ENCODE measurements at places on chromosomes 6 and 20.

- DNase-seq: peak; percentile 90
Measured at GRCh38 chr6:128209771-128210170, 308.9 kb upstream of the THEMIS start.

DNA sequence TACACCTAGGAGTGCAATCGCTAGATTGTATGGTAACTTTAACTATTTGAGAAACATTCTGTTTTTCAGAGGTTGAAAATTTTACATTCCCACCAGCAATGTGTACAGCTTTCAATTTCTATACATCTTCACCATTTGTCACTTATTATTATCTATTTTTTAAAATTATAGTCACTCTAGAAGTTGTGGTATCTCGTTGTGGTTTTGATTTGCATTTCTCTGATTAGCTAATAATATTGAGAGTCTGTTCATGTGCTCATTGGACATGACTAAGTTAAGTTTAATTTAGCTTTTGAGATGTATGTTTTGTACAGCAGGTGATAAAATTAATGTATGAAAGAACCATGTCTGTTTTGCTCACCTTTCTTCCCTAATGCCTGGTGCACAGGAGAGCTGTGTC, 34.8 kb upstream of the PLCB1 start:
- DNase-seq: no peak

DNA sequence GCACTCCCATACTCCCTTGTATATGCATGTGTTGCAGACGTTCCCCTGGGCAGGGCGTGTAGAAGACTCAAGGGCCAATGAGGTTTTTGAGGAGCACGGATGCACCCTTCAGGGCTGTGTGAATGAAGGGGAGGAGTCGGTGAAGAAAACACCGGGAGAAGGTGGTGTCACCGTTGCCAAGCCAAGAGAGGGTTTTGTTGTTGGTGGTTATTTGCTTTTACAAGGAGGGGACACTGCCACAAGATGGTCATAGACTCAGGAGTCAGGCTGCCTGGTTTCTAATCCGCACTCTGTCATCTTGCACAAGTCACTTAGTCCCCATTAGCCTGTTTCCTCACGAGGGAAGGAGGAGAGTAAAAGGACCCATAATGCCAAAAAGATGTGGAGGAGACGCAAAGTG, 124.0 kb downstream of the PXDC1 start:
- no peak for DNase-seq

DNA sequence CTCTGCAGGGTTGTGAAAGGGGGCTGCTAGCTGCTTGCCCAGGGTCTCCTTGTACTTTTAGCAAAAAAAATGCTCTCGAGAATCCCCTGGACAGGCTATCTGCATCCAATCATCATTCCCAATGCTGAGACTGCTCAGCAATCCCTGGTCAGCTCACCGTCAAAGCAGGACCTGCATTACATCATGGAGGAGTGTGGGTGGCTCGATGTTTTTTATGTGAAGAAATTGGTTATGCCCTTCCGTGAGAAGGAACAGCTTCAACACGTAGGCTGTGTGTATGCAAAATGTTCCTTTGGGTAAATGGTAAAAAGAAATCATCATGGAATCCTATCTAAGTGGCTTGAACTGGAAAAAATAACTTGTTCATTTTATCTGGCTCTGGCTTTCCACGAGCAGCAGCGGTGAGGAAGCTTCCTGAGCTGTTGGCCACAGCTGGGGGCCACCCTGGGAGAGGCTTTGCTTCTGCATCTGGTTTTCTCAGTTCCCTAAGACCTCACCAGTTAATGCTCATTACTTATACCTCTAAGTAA, 111.4 kb downstream of the FYN start:
- no peak for DNase-seq

DNA sequence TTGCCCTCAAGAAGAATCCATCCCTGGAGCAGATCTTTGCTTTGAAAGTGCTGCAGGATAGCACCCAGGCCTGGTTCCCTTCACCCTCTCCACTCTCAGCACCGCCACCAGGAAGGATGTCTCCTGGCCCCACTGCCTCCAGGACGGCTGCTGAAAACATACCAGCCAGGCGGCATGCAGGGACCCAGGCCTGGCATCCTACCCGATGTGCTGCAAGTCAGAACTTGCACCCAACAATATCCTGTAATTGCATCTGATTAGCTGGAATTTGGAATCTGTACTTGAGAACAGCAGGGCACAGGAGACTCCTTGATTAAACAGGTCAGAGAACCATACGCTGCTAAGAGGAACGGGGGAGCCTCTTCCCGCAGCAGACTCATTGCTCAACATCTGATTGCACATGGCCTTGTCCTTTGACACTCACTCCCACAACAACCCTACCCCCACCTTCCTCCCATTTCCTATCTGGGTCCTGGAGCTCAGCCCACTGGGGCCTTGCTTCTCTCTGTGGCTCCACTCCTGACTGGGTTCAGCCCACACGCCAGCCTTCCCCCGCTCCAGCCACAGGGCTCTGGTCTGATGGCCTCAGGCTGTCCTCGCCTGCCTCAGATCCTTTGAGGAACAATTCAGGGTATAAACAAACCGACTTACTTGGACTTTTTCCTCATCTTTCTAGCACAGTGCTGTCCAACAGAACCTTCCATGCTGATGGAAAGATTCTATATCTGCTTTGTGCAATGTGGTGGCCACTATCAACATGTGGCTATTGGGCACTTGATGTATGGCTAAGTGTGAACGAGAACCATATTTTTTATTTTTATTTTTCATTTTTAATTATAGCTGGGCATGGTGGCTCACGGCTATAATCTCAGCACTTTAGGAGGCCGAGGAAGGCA, 78.0 kb downstream of the FGD2 start:
- DNase-seq: no peak

DNA sequence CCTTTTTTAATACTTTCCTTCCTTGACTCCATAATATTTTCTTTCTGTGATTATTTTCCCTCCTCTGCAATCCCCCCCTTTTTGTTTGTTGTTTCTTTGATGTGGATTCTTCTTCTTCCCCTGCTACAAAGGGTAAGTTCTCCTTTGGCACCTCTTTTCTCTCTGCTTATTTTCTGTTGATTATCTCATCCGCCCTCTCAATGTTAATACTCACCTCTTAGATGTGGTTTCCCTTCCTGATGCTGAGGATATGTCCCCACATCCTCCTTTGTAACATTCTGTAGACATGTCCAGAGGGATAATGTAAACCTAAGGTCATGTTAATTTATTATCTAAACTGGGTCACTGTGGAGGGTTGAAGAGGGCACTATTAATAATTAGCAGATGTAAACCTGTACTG, 17.7 kb downstream of the FLRT3 start:
- DNase-seq: no peak

DNA sequence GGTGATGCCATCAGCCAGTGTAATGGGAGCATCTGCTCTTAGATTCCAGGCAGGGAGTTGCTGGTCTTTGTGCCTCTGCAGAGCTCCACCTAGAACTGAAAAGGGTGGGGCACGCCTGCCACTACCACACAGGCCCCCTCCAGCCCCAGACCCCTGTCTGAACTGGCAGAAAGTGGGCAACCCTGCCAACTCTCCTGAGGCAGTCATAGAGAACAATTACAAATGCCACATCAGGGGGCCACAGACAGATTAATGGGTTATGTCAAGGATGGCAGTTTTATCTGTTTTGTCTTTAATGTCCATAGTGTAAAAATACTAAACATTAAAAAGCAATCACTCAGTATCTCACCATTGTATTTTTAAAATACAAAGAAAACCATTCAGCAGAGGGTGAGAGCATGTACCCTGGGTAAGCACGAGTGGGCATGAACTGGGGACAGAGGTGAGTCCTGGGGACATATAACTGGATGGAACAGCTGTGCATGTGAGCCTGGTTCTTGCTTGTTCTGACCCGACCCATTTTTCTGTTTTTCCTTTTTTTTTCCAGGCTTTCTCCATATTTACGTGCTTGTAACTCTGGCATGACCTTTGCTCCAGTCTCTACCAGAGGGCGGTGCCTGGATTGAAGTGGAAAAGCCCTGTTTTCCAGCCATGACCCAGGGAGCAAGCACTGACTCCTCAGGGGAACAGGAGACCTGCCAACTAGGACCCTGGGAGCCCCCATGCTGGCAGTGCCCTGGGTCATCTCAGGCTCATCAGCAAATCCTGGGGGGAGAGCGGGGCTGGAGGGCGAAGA, 8.2 kb downstream of the TRAF3IP2 start:
- DNase-seq: no peak

- peak; percentile 92 for DNase-seq
Measured at GRCh38 chr6:56370561-56371211, 123.3 kb upstream of the COL21A1 start.

DNA sequence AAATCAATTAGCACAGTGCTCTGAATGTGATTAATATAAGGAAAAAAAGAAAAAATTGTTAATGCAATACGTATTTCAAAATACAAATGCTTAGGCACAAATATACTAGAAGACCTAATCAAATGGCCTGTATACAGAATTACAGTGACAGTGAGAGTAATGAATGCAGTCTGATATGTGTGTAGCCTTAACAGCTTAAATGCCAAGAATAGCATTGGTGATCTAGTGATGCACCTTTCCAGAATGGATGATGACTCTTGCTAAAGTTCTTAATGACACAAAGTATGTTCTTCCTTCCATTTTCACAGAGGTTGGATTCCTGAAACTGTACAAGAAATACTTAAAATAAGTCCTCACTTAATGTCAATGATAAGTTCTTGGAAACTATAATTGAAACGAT, 131.0 kb downstream of the CDKAL1 start:
- no peak for DNase-seq

Data from HT1080 (cell line).